Stimulated activated CD4-positive, alpha-beta T cell treated with anti-CD3 and anti-CD28 coated beads, TNF-alpha, amount 100 ng/mL, for 24 hours (primary cell): ENCODE measurements at places on chromosomes 5 and 9.

DNA sequence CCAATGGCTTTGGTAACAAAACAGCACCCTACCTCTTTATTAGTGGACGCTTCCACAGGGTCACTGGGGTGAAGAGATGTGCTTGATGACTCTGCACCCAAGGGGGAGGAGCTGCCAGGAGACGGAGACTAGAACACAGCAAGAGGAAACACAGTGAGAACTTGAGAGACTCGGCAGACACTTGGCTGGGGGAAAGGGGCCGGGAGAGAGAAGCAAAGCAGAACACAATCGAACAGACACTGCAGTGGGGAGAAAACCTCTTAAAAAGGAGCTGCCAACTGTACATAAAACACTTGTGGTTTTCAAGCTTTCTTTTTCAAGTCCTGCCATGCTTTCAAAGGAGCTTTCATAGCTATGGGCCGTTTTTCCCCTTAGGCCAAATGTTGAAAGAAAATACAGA is 151.0 kb downstream of the ENTREP1 start:
- no peak for DNase-seq

DNA sequence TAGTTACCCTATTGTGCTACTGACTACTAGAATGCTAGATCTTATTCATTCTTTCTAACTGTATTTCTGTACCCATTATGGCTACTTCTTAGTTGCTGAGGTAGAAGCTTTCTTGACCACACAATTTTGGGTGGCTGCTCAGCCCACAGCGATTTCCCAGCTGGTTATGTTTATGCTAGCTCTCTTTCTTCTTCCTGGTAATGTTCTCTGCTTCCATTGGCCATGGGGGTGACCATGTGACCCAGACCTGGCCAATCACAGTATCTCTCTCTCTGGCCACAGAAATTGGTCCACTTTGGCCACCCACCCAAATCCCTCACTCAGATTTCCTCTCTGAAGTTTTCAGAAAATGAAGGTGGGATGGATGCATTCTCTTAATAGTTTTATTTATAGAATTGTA is 427.9 kb upstream of the CLINT1 start:
- DNase-seq = no peak

- no peak for DNase-seq
Observed at GRCh38 chr9:69295872-69296552, 29.0 kb upstream of the ENTREP1 start.

- no peak for DNase-seq
Observed at GRCh38 chr9:70577671-70578070, 163.2 kb upstream of the KLF9 start.

DNA sequence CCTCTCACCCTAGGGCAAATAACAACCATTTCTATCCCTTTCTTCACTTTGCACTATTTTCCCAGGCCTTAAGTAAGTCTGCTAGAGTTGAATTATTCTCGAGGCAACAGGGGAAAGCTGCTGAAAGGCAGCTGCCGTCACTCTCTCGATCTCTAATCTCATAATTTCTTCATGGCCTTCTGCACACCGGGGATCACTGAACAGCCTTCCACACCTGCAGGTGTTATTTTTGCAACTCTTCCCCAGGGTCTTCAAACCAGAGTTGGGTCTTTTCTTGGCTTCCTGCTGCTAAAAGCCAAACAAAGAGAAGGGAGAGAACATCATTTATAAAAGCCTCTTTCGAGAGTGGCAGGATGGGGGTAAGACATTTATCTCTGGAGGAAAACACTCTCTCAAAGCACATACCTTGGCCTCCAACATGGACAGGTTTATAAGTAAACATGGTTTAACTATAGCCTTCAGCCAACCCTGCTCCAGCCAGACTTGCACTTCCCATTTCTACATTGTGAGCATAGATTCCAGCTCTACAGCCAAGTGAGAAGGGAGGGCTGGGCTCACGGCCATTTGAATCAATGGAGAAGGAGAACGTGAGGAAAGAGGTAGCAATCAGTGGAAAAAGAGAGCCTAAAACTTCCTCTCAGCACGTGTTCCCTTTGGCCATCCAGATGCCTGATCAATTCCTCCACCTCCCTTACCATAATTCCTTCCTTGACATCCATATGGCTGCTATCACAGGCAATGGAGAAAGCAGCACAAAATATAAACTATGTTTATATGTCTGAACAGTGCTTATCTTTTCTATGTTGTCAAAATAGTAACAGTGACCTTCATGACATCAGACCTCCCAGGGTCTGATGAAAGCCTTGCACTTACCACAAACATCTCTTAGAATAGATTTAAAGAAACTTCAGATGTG is 464.9 kb downstream of the TLE1 start:
- no peak for DNase-seq

DNA sequence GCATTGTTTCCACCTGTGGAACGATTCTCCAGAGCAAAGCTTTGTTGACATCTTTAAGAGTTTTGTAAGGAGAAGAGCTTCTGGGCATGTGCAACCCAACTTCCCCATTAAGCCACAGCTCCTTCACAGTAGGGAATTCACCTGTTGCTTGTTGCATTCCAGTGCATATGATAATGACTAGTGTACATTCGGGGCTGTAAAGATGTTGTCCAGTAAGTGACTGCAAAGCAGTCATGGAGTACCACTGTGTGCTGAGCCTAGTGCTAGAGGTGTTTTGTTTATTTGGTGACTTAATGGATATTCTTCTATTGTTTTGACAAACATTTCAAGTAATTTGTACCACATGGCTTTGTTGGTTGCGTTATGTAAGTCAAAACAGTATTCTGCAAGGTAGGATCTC is 12.8 kb downstream of the UGCG start:
- no peak for DNase-seq

- DNase-seq = no peak
Observed at GRCh38 chr9:35341585-35341984, 148.3 kb upstream of the RUSC2 start.

DNA sequence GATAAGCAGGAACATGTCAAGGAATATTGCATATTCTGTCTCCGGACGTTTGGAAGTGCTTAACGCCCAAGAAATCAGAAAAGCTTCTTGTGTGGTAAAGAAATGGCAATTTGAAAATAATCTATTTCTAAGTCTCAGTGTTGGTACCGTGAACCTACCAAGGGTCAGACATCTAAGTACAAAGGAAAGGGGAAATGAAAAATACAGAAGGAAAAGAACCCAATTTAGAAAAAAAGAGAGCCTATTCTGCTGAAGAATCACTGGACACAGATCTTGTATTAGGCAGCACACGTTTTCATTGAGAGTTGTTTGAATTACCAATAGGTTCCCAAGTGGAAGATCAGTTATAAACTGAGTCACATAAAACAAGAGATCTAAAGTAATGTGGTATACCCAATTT is 46.9 kb upstream of the CEP78 start:
- no peak for DNase-seq

DNA sequence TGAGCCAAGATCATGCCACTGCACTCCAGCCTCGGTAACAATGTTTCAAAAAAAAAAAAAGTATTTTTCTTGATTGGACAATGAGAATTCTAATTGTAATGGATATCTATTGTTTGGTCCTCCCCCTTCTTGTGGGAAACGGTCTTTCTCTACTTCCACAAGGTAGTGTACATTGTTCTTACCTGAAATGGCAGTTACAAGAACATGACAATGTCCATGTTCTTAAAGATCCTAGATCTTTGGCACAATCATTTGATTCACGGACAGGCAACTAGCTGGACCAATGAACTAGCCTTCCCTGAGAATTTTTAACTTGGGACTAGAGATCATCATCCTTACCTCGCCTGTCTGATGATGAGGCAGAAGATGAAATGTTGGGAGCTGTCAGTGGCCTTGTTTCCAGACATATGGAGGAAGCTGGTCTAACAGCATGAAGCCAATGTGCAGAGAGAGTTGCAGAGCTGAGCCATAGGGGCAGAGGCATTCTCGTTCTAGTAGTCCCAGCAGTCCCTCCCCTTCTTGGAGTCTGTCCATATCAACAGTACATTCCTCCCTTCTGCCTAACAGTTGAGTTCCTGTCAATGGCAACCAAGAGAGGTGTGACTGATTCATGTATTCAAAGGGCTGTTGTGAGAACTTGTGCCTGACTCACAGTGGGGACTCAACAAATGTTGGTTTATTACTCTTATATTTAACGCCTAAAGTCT is 2.1 kb upstream of the MARCHF6 start:
- DNase-seq = no peak

DNA sequence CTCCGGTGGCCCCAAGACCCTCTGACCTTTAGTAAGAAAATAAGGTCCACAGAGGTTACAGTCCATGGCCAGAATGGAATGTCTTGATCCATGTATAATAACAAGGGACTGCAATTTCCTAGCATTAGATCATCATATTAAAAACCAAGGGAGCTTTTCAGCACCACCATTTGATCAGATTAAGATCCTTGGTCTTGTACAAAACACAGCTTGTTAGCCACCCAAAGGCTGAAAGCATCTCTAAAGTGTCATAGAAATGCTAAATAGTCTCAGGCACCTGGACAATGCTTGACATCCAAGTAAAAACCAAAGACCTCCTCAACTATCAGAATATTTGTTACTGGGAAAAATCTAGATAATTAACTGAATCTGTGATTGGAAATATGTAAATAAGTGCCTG is 50.3 kb upstream of the VPS13A start:
- no peak for DNase-seq

DNA sequence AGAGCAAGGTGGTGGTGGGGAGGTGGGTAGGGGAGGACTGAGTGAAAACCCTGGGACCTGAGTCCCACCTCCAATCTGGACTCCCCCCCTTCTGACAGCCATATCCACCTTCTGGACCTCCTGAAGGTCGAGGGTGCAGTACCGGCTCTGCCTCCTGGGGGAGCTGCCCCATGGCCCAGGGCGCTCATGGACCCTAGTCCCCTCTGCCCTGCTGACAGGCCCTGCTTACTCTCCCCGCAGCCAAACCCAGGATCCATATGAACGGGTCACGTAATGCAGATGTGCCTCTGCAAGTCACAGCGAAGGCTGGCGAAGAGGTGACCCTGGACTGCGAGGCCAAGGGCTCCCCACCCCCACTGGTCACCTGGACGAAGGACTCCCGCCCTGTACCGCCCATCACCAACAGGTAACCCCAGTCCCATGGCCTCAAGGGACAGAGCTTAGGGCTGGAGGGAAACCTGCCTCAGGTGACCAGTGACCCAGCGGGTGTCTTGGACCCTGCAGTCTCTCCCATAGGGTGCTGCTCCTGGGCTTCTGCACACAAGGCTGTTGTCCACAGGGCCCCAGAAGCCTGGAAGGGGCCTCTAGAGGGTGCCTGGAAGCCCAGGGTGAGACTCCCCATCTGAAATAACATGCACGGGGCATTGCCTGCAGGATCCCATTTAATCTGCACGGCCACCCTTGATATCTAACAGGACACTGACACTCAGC is 61.7 kb downstream of the HMCN2 start:
- no peak for DNase-seq

GRCh38 chr9:72577212-72577753 is 55.9 kb downstream of the TMC1 start:
- no peak for DNase-seq

DNA sequence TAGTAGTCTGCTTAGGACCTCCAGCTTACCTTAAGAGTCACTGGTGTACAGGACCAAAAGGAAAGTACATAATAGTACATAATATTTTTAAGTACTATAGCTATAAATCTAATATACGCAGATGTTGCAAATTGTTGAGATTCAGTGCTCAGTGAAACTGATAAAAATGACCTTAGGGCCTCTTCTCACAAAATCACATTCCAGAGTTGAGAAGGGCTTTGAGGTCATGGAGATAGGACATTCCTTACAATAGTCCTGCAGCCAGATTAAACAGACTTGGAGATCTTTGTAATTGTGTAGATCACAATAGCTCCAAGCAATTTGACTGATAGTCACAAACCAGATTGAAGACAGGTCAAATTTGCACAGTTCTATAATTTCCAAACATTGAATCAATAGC is 37.7 kb upstream of the PCSK1 start:
- DNase-seq = no peak

DNA sequence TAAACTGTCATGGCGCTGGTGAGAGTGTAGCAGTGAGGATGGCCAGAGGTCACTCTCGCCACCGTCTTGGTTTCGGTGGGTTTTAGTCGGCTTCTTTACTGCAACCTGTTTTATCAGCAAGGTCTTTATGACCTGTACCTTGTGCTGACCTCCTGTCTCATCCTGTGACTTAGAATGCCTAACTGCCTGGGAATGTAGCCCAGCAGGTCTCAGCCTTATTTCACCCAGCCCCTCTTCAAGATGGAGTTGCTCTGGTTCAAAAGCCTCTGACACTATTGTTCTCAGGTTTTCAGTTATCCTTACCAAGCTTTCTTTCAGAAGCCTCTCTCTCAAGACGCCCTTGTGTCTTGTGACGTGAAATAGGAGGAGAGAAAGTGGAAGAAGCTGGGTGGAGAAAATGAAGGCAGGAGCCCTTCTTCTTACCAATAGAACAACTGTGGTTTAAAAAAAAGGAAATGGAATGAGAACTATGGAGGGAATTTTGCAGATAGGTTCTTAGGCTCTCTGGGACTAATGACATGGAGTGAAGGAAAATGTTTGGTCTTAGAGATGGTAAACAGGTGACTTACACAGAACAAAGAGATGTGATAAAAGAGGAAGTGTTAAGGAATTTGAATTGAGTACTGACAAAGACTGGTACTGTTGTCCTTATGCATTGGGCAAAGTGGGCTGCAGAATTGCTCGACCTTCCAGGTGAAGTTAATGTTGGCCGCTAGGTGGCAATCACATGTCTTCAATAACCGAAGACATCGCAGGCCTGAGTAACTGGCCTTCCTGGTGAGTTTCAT is 133.3 kb upstream of the RAI14 start:
- DNase-seq = peak; percentile 13

DNA sequence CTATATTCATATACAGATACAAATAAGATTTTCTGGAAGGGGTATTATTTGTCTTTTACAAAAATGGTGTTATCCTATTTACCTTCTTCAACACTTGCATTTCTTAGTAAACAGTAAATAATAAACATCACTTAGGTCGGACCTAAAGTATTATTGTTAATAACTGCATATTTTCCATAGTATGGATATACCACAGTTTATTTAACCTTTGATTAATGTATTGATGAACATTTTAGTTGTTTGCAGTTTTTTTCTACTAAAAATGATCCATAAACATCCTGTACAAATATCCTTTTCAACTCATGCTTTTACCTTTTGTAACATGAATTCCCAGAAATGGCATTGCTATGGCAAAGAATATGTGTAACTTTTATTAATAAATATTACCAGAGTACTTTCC is 83.4 kb downstream of the NDUFAF2 start:
- DNase-seq = no peak

DNA sequence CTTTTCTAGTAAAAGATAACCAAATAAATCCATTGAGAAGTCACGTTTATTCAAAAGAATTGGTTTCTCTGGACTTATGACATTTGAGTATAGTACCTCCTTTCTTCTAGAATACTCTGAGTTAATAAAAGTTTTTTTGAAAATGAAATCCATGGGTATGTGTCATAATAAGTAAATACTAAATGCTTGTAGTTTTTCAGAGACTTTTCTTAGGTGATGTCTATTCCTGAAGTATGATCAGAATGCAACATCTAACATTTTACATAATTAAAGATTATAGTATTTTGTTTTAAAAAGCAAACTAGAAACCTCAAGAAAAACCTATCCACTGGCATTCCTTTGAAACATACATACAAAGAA is 63.2 kb downstream of the NFIB start:
- no peak for DNase-seq

GRCh38 chr9:89888677-89889076 is 283.9 kb downstream of the GADD45G start:
- no peak for DNase-seq
